Stimulated activated CD8-positive, alpha-beta memory T cell treated with anti-CD3 and anti-CD28 coated beads, Interleukin-4, amount 100 ng/mL, for 1 hour (primary cell): ENCODE measurements at places on chromosomes 7 and 10.

DNA sequence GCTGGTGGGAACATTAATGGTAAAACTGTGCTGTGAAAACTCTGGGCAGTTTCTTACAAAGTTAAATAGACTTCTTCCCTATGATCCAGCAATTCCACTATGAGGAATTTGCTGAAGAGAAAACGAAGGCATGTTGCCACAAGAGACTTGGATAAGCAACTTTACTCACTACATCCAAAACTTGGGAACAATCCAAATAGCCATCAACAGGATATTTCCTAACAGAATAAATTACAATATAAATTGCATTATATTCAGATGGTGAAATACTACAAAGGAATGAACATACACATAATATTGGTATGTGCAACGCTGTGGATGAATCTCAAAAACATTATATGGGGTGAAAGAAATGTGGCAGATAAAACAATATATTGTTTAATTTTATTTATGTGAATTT is 21.4 kb upstream of the MKI67 start:
- DNase-seq = no peak

- no peak for DNase-seq
Observed at GRCh38 chr7:134991469-134992339, 5.4 kb downstream of the AGBL3 start.

DNA sequence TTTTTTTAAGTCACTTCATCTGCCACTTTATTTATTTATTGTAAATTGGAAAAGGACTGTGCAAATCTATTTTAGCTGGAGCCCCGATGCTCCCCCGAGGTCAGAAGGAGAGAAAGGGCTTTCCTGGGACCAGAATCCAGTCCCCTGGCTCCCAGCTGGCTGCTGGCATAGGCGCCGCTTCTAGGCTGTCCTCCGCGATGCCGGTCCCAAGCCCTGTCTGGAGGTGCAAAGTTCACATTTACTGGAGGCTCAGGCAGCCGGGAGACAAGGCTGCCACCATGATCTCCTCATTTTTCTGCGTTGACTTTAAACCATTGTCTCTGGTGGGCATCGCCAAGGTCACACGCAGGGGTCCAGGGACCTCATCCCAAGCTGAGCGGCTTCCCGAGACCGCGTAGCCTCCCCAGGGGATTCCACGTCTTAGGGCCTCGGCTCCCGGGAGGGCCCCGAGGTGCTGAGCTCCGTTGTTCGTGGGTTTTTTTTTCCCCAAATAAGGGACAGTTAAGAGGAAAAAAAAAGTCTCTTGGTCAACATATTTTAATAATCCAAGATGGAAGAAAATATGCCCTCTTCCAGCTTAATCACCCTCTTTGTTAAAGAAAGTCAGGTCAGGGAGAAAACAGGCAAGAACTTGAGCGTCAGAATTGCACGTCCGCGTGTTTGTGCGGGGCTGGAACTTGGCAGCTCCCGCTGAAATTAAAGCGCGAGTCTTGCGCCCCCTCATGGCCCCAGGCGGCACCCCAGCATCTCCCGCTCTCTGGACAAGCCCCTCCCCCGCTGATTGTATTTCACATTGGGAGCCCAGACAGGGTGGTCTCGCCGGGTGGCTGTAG is 11.9 kb downstream of the RGR start:
- DNase-seq = peak; percentile 8

DNA sequence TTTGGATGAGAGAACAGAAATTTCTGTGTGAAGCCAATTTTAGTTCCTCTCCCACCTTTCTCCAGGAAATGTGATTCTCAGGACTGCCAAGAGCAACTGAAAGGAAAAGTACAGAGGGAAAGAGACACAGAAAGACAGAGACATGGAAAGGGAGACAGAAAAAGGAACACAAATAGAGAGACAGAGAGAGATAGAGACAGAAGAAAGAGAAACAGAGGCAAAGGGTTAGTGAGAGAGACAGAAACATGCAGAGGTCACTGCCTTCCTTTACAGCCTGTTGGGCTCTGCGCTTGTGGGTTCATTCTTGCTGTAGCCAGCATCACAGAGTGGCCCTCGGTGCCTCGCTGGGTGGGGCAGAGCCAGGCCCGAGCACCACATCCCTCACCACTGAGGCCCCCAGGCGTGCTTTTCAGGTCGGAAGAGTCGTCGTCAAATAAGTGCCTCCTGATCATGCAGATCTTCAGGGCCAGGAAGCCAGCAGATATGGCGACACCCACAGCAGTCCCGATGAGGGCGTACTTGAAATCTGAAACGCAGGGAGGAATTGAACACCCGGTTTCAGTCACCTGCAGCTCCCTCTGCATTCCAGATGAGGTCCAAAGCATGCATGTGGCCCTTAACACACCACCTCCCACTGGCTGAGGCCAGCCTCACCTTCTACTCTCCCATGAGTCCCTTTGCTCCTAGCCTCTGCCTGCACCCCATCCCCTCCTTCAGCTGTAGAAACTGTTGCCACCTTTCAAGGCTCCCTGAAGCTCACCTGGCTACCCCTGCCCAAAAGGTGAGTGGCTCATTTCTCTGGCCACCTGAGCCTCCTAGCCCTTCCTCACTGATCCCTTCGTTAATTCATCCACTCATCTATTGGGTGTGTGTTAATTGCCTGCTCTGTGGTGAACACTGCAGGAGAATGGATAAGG is 21.4 kb downstream of the TMEM273 start:
- DNase-seq = no peak

DNA sequence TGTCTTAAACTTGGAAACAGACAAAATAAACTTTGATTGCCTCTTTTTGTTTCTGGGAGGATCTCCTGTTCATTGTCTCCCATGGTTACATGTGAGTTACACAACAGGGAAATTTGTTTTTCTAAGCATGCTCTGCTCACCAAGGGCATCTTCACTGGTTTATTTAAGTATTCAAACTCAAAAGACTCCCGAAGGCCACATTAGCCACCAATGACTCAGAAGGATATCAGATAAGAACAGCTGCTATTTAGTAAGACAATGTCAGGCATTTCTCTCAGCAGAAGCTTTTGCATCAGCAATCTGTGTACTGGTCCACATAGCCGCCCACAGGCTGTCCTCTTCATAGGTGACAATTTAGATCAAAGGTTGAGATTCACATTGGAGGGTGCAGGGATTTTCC is 19.3 kb downstream of the OR6B1 start:
- no peak for DNase-seq

DNA sequence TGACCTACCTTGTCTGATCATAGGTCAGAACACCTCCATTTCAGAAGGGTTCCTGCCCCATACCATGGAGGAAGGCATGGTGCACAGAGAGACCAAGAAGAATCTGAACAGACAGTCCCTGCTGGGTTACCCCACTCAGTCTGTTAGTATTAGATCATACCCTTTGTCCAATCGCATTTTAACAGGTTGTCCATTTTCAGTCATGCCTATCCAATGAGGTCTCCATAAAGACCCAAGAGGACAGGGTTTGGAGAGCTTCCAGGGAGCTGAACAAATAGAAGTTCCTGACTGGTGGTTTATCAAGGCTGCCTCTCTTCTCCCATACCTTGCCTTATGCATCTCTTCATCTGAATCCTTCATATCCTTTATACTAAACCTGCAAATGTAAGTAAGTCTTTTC is 21.2 kb upstream of the SLC16A12 start:
- DNase-seq = no peak

- no peak for DNase-seq
Observed at GRCh38 chr7:50729962-50730361, 52.7 kb downstream of the GRB10 start.

- no peak for DNase-seq
Observed at GRCh38 chr7:37971491-37971890, 51.1 kb downstream of the EPDR1 start.

DNA sequence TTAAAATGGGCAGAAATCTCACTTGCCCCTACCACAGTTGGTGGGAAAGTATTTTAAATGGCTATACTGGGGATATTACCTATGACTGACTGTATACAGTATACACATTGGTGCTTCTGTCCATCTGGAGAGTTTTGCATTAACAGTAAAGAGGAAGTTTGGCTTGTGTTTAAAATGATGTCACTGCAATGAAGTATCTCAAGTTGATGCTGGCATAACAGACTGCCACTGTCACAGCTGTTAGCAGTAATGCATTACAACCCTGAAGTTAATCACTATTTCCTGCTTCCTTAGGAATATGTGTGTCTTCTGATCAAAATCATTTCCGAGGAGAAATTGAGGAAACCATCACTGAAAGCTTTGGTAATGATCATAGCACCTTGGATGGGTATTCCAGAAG is 1.9 kb downstream of the DKK1 start:
- no peak for DNase-seq

- DNase-seq = no peak
Observed at GRCh38 chr7:111010798-111011197, 80.1 kb upstream of the LRRN3 start.

DNA sequence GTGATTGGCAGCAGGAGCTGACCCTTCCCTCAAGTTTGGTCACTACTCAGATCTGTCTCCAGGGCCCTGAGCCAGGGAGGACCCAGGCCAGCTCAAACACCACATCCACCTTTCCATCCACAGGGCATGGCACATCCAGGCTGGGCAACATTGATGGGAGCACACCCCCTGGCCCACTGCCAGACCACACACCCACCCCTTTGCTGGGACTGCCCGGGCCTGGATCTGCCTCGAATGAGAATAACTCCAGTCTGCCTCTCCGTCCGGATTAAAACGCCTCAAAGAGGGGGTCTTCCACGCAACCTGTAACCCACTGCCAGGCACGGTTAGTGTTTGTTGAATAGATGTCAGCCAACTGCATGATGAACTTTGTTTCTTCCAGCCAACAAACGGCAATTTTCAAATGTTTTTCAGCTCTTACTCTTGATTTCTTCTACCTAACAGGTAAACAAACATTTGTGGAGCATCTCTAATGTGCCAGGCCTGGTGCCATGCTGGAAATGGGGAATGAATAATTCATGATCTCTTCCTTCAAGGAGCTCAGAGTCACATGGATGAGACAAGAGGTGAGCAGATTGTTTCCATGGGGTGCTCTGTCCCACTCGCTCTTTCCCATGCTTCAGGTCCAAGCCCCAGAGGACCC is 41.0 kb upstream of the CHST15 start:
- no peak for DNase-seq

DNA sequence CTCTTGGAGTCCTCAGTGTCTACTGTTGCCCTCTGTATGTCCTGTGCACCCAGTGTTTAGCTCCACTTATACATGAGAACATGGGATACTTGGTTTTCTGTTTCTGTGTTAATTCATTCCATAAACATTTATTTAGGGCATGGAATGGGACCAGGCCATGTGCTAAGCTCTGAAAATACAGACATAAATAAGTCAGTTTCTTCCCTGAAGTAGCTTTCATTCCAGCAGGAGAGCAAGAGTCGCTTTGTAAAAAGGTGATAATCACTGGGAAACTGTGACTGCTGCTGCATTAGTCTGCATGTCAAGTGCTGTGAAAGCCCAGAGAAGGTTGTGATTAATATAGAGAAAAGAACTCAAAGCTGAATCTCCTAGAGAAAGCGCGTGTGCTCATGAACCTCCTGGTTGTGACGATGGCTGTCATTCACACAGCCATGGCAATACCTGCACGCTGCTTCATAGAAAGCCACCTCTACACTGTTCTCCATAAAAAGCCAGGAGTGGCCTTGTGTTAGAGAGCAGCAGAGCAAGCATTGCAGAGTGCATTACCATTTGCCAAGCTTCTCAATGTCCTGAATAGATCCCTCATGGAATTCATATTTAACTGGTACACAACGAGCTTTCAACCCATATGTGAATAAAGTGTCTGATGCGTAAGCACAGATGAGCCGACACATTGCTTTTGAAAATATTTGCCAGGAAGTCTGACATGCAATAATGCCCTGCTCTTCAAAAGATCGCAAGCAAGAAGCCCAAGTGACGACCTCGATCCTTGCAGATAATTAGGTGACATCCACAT is 30.6 kb upstream of the PITRM1 start:
- no peak for DNase-seq
